ENCODE measurements at places on chromosomes 7 and 10.

GRCh38 chr10:42960491-42960990 is 116.3 kb upstream of the RET start:
- DNase-seq: peak; percentile 49

- DNase-seq: no peak
Measured at GRCh38 chr7:265998-266850, 23.7 kb upstream of the FOXL3 start.

DNA sequence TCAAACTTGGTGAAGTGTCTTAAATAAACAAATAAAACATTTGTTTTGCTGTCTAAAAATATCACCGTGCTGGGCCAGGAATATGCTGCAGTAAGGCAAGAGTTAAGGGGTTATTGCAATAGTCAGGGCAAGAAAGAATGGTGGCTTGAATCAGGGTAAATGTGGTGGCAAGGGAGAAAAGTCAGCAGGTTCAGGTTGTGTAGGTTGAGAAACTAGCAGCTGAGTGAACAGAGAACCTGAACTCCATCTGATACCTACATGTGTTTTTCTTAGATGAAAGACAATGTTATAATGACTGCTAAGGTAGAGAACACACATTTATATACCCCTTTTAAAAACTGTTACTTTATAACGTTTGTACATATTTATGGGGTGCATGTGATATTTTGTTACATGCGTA is 28.7 kb downstream of the OTUD1 start:
- no peak for DNase-seq

- no peak for DNase-seq
Measured at GRCh38 chr10:8473205-8473604, 418.7 kb downstream of the GATA3 start.

Data from kidney (tissue), 22 donors.